Stimulated activated CD4-positive, alpha-beta T cell treated with anti-CD3 and anti-CD28 coated beads, Interleukin-2, amount 100 ng/mL, for 24 hours (primary cell): ENCODE measurements at places on chromosomes 2 and 18.

DNA sequence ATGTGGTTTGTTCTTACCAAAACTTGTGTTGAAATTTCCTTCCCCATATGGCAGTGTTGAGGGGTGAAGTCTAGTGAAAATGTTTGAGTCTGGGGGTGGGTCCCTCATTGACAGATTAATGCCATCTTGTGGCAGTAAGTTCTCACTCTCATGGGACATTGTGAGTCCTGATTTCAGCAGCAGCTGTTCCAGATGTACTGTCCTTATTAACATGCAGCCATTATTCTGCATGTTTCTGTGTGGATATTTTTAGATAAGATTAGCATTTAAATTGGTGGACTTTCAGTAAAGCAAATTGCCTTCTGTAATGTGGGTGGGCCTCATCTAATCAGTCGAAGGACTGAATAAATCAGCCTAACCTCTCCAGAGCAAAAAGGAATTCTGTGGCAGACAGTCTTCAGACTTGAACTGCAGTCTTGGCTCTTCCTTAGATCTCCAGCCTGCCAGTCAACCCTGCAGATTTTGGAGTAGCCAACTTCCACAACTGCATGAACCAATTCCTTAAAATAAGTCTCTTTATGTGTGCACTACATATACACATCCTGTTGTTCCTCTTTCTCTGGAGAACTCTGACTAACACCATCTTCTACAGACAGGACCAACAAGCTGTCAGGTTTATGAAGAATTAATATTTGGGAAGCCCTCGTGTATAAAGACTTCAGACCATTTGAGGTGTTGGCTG lies 138.7 kb upstream of the ZNF516 start:
- DNase-seq: no peak

- no peak for DNase-seq
Observed at GRCh38 chr2:201254081-201254730, 6.1 kb upstream of the CASP8 start.

- no peak for DNase-seq
Observed at GRCh38 chr18:55783921-55784320, 195.9 kb upstream of the TCF4 start.

DNA sequence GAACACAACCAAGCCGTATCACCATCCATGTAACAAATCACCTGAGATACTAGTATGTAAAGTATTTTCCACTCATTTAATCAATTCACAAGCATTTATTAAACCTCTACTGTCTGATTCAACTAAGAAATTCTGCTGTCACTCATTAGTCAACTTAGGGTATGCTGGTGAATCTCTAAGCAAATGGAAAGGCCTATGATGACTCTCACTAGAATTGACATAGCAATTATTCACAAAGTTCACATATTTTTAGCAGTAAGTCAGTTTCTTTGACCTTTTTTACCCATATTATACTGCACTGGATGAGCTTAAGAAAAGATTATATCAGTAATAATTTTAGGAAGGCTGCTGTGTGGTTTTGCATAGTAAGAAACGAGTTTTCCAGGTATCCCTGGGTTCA lies 130.1 kb downstream of the SLC8A1 start:
- DNase-seq: no peak

GRCh38 chr2:135125940-135126339 lies 73.8 kb downstream of the RAB3GAP1 start:
- DNase-seq: no peak

GRCh38 chr2:100757621-100758394 lies 62.1 kb upstream of the NPAS2 start:
- DNase-seq: no peak

- no peak for DNase-seq
Observed at GRCh38 chr2:108267101-108267500, 21.6 kb upstream of the SULT1C2 start.

- no peak for DNase-seq
Observed at GRCh38 chr18:48990481-48991318, 39.9 kb upstream of the SMAD7 start.

GRCh38 chr18:14936313-14936712 lies 188.3 kb downstream of the ANKRD30B start:
- DNase-seq: no peak

DNA sequence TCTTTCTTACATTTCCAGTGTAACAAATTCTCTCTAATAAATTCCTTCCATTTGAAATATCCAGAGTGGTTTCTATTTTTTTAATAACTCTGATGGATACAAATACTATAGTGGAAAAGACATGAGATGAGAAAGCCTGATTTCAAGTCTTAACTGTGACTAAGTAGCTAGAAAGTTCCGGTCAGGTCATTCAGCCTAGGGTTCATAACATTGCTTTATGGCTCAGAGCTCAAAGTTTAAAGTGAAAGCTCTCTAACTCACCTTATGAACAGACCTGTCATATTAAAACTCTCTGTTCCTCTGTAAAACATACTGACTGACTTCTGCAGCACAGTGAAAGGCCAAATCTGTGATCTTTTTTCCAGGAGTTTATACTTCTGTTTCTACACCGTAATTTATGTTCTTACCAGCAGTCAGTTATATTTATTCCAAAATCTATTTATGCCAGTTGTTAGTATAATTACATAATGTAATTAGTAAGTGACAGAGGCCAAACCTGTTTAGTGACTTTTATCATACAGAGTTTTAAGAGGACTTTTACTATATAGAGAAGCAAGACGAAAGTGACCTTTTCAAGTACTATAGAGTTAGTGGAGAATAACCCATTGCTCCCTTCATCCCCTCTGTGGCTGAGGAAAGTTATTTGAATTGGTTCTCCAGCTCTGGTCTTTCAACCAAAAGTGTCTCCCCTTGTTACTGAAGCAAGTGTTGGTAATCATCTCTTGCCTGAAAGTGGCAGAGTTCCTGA lies 118.8 kb upstream of the PDE1A start:
- DNase-seq: no peak

GRCh38 chr2:101355401-101356054 lies 31.8 kb downstream of the CREG2 start:
- DNase-seq: no peak

DNA sequence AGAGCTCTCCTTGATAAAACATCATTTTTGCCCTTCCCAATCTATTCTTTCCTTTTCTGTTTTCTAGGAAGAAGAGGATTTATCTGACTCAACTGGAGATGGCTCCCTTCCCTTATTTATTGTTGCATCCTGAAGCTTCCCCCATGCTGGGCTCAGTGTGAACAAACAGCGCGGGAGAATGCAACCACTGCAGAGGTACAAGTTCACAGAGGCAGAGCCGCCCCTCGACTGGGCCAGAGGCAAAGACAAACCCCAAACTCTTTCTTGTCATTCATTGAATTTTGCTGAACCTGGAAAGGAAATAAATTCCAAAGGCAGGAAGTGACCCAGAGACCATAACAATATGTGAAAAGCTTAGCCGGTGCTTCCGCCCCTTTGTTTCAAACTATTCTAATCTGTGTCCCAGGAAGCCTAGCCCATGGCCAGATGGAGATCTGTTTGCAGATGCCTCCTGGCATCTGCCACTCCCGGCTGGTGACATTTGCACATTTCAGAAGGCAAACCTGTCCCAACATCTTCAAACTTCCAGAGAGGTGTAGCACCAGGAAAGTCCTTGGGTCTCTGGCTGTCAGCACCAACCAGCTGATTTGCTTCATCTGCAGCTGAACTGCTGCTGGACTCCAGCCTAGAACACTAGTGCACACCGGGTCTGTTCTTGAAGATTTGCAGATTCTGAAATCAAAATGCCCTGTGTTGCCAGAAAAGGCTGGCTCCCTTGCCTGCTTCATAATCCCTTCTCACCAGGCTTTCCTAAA lies 79.4 kb upstream of the MAP4K3 start:
- DNase-seq: no peak

GRCh38 chr2:36449943-36450392 lies 94.4 kb downstream of the CRIM1 start:
- no peak for DNase-seq

- DNase-seq: peak; percentile 54
Observed at GRCh38 chr2:86037141-86037794, 68.4 kb downstream of the POLR1A start.

DNA sequence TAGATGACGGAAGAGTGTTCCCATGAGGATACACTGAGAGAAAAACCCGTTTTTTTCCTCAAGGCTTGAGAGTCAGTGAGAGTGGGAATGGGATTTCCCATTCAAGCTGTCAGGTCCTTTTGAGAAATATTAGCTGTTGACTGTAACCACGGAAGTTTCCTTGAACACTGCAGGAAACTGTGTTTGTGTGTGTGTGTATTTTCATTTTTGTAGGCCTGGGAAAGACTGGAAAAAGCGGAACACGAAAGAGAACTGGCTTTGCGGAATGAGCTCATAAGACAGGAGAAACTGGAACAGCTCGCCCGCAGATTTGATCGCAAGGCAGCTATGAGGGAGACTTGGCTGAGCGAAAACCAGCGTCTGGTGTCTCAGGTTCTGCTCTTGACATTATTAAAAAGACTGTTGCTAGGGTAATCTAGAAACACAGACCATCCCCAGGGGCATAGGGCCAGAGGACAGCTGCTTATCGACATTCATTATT lies 98.8 kb upstream of the EML6 start:
- no peak for DNase-seq

GRCh38 chr2:237512774-237513466 lies 25.9 kb downstream of the MLPH start:
- peak; percentile 80 for DNase-seq

GRCh38 chr18:79756143-79756500 lies 41.6 kb upstream of the KCNG2 start:
- DNase-seq: no peak

DNA sequence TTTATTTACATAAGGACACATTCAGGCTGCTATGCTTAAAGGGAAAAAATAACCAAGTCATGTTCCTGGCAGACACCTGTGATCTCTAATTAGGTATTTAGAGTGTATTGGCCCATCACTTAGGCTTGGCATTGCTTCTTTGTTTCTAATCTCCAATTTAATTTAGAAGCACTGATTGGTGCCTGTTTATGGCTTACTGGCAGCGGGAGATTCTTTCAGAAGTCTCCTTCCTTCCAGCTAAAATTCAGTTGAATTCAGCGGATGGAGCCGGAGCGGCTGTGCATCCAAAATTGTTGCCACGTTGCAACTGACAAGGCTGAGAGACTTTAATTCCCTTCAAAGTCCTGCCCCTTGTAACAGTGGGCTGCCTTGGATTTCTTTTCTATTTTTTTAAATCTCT lies 66.5 kb downstream of the VWA3B start:
- no peak for DNase-seq

DNA sequence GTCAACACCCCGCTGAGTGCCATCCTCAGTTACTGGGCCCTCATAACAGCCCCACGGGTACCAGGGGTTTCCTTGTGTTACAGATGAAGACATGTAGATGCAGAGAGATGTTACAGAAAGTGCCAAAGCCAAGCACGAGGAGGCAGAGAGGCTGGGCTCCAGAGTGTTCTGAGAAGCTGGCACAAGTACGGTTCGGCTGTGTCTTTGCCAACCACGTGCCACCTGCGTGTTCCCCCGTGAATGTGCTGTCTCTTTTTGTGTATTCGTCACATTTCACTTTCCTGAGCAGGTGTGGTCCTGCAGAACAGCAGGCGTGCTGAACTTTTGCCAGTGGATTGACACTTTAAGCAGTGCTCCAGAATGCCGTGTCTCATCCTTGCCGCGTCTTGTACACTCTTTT lies 124.6 kb downstream of the NCK2 start:
- DNase-seq: no peak

DNA sequence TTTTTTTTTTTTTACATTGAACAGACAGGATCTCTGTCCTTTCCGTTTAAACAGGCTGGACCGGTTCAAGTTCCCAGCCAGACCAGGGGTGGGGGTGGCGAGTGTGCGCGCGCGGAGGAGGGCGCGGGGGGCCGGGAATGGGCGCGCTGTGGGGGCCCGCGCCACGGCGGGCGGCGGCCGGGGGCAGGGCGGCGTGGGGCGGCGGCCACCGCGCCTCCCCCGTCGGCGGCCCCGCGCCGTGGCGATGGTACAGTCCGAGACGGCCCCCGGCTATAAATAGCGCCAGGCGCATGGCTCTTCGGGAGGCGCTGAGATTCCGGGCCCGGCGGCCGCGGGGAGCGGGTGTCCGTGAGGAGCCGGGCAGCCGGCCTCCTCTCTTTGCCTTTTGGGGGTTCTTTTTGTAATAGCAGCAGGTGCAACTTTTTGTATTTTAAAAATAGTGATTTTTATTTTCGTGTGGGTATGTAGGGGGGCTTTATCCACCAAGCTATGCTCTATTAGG lies 430 bp upstream of the CELF4 start:
- DNase-seq: no peak

DNA sequence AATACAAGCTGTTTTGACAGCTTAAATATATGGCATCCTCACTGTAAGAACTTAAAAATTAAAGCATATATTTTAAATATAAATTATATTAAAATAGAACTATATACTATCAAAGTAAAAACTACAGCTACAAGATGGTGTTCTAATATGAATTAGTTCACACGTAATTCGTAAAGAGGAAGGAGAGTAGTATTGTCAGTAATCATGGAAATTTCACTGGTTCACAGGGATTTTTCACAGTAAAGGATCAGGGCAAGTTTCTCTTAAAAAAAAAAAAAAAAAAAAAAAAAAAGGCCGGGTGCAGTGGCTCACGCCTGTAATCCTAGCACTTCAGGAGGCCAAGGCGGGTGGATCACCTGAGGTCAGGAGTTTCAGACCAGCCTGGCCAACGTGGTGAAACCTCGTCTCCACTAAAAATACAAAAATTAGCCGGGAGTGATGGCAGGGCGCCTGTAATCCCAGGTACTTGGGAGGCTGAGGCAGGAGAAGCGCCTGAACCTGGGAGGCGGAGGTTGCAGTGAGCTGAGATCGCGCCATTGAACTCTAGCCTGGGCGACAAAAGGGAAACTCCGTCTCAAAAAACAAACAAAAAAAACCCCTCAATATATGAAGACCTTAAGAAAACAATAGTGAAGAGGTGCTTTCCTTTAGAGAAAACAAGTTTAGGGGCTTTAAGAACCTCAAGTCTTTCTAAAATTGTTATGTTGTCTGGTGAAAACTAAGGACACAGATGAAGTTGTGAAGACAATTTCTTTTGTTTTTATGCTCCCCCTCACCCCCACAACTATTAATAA lies 32.5 kb downstream of the PNO1 start:
- no peak for DNase-seq

DNA sequence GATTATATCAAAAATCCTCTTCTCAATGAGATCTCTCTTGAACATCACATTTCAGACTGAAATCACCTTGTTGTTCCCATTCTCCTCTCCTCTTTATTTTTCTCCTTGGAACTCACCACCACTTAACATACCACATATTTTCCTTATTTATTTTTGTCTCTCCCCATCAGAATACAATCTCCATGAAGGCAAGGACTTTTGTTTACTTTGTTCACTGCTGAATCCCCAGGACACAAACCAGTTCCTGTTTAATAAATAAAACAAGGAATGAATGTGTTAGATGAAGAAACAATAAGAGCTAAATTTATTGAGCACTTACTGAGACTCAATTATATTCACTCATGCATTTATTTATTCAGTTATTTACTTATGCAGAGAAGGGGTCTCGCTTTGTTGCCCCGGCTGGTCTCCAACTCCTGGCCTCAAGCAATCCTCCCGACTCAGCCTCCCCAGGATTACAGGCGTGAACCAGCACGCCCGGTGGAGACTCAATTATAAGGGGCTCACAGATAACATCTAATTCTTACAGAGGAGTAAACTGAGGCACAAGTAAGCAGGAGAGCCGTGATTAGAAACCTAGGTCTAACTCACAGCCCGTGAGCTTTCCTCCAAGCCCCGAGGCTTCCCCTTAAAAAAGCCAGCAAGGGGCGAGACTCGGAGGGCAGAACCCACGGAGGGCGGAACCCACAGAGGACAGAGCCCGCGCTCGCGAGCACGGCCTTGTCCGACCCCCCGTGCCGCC lies 616 bp upstream of the TAF1B start:
- no peak for DNase-seq

- no peak for DNase-seq
Observed at GRCh38 chr2:54638774-54639187, 84.7 kb upstream of the EML6 start.

- DNase-seq: no peak
Observed at GRCh38 chr2:158221063-158222020, 119.7 kb downstream of the UPP2 start.

GRCh38 chr18:34643989-34644388 lies 66.1 kb upstream of the DTNA start:
- DNase-seq: no peak
